Activated CD4-positive, CD25-positive, alpha-beta regulatory T cell (primary cell): ENCODE measurements at places on chromosomes 1 and 21.

GRCh38 chr1:9701665-9702064 is 50.1 kb downstream of the PIK3CD start:
- no peak for DNase-seq

- no peak for DNase-seq
Observed at GRCh38 chr1:53572065-53572814, 113.0 kb downstream of the DMRTB1 start.

- DNase-seq, result no peak
Observed at GRCh38 chr1:196063294-196063693, 544.9 kb downstream of the KCNT2 start.

DNA sequence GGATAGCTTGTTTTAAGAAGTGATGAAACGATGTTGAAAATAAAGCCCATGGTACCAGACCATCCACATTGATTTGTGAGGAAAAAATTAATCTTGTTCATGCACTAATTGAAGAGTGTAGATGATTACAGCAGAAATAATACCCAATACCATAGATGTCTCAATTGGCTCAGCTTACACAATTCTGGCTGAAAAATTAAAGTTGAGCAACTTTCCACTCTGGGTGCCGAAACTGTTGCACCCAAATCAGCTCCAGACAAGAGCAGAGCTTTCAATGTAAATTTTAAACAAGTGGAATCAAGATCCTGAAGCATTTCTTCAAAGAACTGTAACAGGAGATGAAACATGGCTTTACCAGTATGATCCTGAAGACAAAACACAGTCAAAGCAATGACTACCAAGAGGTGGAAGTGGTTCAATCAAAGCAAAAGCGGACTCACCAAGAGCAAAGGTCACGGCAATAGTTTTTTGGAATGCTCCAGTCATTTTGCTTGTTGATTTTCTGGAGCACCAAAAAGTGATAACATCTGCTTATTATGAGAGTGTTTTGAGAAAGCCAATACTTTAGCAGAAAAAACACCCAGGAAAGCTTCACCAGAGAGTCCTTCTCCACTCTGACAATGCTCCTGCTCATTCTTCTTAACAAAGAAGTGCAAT is 16.1 kb upstream of the KCNA3 start:
- DNase-seq, result no peak
